ENCODE measurements at places on chromosomes 2 and 18.

- DNase-seq: no peak
Measured at GRCh38 chr2:209830722-209831465, 59.3 kb downstream of the UNC80 start.

GRCh38 chr2:85699325-85699724, 5.2 kb downstream of the GNLY start:
- no peak for DNase-seq

DNA sequence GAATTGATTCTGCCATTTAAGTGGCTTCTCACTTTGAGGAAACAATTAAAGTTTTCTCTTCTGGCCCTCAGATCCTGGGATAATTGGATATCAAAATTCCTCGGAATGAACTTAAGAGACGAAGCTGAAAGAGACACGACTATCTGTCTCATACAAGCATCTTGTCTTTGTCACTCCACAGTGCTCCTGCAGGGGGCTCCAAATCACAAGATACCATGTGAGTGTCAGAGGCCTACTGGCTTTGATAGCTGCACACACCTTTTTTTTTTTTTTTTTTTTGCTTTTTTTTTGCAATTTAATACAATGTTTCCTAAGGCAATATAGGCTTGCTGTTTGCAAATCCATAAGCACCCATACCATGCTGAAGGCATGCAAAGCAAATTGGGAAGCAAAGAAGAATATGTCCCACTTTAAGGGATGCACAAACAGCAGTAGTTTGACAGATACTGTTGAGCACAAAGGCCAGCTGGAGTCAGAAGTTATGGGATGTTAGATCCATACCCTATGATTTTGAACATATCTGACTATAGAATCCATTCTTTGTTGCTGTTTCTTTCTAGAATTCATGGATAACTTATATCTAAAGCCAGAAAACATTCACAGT, 109.0 kb upstream of the CBLN2 start:
- DNase-seq: no peak

DNA sequence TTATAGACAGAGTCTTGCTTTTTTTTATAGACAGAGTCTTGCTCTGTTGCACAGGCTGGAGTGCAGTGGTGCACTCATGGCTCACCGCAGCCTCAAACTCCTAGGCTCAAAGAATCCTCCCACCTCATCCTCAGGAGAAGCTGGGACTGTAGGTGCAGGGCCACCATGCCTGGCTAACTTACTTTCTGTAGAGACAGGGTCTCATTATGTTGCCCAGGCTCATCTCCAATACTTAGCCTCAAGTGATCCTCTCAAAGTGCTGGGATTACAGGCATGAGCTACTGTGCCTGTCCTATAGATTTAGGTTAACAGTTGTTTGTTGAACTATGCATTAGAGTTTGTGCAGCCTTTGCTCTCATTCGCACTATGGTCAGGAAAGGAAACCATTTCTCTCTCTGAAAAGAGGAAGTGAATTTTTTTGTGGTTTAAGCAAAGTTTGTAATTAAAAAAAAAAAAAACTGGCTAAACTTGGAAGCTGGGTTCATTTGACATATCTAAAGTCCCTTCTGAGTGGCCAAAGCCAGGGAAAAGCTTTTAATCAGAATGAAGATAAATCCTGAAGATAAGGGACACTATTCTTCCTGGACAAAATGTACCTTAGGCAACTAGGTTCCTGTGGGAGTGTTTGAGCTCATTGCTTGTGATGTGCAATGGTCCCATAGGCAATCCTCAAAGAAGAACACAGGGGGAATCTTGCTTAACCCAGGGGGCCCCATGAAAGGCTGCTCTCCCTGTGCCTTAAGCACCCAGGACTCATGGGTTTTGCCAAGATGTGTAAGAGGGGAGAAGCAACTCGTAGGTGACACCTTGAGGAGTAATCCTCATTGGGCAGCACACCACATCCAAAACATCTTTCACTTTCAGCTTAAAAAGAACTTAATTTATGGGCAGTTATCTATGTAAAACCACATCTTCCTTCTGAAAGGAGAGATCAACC, 201.7 kb downstream of the MREG start:
- peak; percentile 75 for DNase-seq
